Stromal cell of bone marrow (primary cell): ENCODE measurements at places on chromosomes 2 and 18.

- DNase-seq = no peak
Measured at GRCh38 chr18:77068321-77069312, 64.0 kb downstream of the MBP start.

DNA sequence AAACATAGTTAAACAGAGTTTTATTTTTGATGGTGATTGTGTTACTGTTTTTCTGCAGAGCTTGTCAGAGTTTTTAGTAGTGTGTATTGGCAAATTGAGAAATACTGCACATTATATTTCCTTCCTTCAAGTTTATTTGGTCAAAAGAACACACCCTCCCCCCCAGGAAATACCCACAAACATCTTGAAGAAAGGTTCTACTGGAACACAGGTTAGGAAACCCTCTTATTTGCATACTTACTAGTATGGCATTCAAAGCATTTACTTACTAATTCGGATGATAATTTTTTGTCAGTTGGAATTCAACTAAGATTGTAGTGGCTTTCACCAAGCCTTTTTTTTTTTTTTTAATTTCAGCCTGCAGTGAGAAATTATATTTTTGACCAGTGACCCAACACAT is 9.1 kb downstream of the CAB39 start:
- no peak for DNase-seq

- no peak for DNase-seq
Measured at GRCh38 chr2:120437604-120438000, 91.7 kb downstream of the INHBB start.

DNA sequence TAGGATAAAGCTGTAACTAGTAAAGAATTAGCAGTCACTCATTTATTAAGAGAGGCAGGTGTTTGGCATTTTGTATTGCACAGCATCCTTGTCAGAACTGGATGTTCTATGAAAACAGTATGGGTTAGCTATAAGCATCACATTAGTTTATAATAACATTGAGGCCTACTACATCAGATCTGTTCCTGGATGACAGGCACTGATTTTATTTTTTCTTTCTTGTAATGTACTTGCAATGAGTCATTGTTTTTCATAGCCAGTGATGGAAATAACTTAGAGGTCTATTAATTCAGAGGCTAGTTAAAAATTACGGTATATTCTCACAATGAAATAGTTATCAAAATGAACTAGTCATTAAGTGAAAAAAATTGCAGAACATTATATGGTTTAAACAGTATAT is 13.0 kb upstream of the RMDN2 start:
- DNase-seq = peak; percentile 28

- no peak for DNase-seq
Measured at GRCh38 chr18:53749766-53750165, 474.7 kb downstream of the MBD2 start.
